ENCODE measurements at places on chromosomes 11 and 22.

DNA sequence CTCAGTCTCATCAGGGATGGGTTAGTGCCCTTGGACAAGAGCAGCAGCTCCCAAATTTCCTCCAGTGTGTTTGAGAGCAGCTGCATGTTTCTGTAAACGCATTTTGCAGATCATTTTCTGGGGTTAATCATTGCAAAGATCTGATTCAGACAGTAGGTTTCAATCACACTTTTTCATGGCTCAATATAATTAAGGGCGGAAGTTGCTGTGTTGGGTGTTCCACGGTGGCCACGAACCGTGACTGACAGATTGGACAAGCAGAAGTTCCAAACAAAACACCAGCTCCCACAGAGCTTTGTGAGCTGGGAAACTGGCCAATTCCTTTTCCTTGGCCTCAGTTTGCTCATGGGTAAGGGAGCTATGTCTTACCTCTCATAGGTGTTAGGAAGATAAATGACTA lies 8.4 kb upstream of the RASSF10 start:
- DNase-seq, result no peak

GRCh38 chr22:47171441-47172221 lies 409.2 kb downstream of the TBC1D22A start:
- DNase-seq, result no peak

DNA sequence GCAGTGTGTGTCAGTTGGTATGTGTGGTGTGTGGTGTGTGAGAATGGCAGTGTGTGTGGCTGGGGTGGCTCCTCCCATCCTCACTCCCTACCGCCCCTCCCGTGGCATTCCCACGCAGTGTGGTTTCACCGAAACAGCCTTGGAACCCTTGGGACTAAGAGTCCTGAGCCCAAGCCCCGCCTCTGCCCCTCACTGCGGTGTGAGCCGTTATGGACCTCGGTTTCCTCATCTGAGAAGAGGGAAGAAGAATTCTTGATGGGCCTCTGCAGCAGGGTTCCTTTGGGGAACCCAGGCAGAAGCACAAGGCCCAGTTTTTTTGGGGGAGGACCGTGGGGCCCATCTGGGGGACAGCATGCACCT lies 7.2 kb downstream of the UPK3A start:
- DNase-seq, result no peak

DNA sequence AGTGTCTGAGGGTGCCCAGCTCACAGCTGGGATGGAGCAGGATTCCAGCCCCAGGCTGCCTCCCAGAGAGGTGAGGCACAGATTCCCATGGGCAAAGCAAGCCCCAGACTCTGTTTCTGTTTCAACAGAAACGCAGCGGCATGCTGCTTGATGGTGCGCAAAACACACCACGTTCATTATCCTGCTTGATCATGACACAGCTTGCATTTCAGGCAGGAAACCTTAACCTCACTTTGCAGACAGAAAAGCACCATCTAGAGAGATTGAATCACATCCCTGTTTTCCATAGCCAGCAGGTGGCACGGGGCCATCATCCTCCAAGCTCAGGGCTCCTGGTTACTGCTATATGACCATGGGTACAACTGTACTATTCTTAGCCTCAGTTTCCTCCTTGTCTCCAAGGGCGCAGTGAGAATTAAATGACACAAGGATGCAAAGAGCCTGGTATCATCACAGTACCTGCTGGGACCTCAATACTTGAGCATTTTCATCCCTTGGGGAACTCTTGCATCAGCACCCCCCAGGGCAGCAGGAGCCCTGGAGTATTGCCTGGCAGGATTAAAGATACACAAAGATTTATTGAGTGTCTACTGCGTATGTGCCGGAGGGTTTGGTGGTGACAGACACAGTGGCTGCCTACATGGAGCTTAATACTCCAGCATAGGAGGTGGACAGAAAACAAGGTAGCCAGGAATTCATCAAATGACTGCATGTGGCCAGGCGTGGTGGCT lies 110.0 kb downstream of the TP53I11 start:
- DNase-seq, result no peak

DNA sequence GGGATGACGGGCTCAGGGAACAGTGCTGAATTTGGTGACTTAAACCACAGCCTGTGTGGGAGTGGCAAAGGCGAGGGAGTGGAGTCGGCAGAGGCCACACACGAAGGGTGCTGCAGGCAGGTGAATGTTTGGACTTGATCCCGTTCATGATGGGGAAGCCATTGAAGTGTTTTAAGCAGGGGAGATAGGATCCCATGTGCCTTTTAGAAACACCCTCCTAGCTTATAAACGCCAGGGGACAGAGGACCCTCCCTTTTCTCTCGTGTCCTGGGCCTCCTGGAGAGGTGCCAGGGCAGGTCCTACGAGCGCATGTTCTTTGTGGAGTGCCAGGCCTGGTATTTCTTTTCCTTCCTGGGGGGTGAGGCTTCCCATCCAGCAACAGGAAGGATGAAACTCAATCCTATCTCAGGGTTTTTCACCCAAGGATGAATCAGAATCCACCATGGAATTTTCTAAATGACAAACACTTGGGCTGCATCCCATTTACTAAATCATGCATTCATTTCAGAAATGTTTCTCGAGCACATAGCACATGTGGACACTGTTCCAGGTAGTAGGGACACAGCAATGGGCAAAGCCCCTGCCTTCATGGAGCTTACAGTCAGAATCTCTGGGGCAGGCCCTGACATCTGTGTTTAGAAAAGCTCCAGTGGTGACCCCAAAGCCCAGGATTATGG lies 59.6 kb downstream of the CHRDL2 start:
- DNase-seq, result no peak

GRCh38 chr22:31647523-31648320 lies 14.3 kb downstream of the PISD start:
- no peak for DNase-seq

- no peak for DNase-seq
Measured at GRCh38 chr11:68214173-68215086, 1.3 kb upstream of the KMT5B start.

- no peak for DNase-seq
Measured at GRCh38 chr22:39661842-39662685, 91.5 kb downstream of the CACNA1I start.

GRCh38 chr11:81286550-81286949 lies 1447.1 kb downstream of the FAM181B start:
- DNase-seq, result no peak

- no peak for DNase-seq
Measured at GRCh38 chr11:76041208-76041607, 165.1 kb downstream of the WNT11 start.

GRCh38 chr11:121112498-121113455 lies 11.7 kb downstream of the TECTA start:
- peak; percentile 25 for DNase-seq

DNA sequence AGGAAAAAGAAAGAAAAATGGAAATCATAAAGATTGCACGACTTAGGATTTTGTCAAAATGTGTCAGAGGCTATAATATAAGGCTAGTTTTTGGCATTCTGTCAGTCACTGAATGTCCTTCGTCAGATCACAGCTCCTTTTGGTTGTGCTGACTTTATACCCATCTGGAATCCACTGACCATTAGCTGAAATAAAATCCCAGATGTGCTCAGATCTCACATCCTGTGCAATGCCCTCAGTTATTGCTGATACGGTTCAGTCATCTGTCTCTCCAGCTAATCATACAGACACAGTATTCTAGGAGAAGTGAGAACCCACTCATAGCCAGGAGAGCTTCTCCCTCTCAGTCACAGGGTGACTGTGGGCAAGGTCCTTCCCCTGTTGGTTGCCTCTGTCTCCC lies 11.5 kb downstream of the CD44 start:
- no peak for DNase-seq

GRCh38 chr11:122375687-122376399 lies 259.8 kb upstream of the BLID start:
- no peak for DNase-seq

DNA sequence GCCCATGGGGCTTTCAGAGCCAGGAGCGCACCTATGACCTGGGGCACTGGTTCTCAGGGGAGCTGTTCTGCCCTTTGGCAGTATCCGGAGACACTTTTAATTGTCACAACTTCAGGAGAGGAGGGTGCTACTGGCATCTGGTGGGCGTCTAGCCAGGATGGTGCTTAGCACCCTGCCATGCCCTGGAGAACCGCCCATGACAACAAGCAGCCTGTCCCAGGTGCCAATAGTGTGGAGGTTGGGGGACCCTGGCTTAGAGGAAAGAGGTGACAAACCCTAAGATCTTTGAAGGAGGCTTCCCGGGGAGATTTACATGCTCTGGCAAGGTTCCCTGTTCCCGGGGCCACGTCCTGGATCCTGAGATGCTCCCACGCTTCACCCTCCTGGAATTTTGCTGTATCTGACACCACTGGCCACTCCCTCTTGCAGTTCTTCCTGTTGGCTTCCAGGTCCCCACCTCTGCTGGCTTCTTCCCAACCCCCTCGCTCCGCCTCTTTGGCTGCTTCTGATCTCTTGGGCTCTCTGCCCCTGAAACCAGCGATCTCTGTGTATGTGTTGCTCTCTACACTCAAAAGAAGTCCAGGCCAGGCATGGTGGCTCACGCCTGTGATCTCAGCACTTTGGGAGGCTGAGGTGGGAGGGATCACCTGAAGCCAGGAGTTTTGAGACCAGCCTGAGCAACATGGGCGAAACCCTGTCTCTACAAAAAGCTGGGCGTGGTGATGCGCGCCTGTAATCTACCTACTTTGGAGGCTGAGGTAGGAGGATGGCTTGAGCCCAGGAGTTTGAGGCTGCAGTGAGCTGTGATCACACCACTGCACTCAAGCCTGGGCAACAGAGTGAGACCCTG lies 31.1 kb downstream of the FADS3 start:
- DNase-seq, result no peak

DNA sequence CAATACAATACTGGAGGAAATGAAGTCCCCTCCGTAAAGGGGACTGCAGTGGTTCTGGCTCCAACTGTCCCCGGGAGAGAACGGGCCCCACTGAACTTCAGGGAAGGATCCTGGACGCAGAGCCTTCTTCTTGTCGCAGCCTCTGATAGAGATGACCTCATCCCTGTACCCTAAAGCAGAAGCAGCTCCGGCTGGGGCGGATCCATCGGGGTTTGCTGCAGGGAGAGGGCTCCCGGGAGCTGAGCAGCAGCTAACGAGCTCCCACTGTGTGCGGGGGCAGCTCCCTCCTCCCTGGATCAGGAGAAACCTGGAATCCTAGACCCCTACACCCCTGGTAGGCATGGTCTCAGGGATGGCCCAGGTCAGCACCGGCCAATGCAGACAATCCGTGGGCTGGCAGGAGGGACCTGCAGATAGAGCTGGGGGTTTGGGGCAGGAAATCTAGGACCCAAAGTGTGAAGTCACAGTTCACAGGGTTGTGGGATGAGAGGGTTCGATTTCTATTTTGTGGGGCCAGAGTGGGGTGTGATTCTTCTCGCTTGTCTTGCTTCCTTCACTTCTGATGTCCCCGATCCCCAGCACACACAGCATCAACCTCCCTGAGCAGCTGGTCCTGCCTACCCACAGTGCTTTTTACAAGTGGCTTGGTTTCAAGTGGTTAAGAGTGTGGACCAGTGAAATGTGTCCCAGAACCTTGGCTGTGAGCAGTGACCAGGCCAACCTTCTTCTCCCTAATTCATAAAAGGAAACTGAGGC lies 12.9 kb downstream of the KIAA0930 start:
- no peak for DNase-seq

DNA sequence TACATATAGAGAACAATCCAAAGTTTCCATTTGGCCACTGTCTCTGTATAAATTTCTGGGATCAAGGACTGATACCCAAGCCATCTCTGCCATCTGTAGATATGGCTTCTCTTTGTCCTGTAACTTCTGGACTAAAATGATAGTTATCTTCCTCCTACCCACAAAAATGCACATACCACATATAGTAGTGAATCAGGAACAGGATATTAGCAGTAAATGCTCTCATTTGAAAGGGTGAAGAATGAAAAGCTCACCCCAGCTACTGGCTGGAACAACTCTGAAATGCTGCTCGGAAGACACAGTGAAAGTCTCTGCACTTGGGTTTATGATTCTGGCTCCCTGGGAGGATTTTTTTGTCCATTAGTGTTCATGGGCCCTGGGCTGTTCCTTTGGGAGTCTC lies 856.4 kb upstream of the LRRC4C start:
- no peak for DNase-seq

DNA sequence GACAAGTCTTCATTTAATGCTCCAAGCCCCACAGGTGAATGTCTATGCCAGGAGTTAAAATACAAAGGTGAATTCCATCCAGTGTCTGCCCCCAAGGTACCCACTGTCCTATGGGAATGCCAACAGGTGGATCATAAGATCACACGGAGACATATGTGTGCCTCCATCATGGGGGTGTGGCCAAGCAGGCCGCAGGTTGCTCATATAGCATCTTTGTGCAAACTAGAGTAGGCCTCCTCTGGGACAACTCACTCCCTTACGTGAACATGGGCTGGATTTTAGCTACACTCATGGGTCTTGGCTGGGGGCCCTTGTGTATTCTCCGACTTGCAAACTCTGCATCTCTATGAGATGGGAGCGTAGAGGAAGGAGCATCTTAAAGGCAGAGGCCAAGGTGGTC lies 6.9 kb downstream of the NCF4 start:
- DNase-seq, result no peak

GRCh38 chr11:80860632-80861031 lies 1419.8 kb upstream of the TENM4 start:
- no peak for DNase-seq

- no peak for DNase-seq
Measured at GRCh38 chr11:37896016-37896415, 1298.0 kb upstream of the RAG2 start.

DNA sequence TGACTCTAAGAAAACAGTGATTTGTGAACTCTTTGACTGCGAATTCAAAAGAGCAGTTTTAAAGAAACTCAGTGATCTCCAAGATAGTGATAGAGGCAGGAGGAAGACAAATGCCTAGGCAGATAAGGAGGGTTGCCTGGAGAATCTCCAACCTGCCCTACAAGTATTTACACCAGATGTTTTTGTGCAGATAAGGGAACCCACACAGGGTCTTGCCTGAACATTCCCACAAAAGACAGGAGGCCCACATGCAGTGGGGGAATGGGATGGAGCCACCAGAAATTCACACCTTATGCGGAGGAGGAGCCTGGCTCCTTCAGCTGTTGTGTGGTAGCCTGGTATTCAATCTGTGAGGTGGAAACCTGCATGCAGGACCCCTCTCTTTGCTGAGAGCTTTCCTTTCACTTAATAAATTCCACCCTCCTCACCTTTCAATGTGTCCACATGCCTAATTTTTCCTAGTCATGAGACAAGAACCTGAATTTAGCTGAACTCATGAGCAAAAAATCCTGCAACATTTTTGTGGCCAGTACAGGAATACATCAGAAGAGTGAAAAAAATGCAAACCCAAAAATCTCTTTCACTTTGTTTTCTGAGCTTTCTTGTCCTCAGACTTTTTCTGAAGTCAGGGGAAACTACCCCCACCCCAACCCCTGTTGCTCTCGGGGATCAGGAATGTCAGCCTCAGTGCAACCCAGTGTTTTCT lies 8.1 kb upstream of the GLYAT start:
- no peak for DNase-seq

Measured in GM18507 (cell line).